ENCODE measurements at places on chromosomes 5 and 9.

DNA sequence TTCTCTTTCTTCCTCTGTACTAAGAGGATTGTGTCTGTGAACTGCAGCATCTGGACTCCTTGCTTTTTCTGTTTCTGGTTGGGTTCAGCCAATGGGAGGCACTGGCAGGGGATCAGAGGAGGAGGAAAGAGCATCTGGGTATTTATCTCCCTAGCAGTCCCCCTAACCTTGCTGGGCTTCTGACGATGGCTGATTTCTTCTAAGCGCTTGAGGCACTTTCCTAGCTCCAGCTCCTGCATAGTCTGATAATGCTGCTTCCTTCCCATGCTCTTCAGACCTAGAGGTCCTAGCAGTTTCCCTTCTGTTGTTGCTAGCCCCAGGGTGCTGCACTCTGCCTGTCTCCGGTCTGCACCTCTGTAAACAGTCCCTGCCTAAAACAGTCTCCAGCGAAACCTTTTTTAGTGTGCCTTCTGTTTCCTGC is 225.1 kb downstream of the PDZD2 start:
- DNase-seq = no peak

- no peak for DNase-seq
These were observed 182.8 kb downstream of the SEMA5A start for GRCh38 chr5:9363026-9363425.

GRCh38 chr5:84885485-84886258 is 501.0 kb upstream of the EDIL3 start:
- no peak for DNase-seq

GRCh38 chr5:177410575-177410974 is 1.2 kb upstream of the F12 start:
- DNase-seq = no peak

DNA sequence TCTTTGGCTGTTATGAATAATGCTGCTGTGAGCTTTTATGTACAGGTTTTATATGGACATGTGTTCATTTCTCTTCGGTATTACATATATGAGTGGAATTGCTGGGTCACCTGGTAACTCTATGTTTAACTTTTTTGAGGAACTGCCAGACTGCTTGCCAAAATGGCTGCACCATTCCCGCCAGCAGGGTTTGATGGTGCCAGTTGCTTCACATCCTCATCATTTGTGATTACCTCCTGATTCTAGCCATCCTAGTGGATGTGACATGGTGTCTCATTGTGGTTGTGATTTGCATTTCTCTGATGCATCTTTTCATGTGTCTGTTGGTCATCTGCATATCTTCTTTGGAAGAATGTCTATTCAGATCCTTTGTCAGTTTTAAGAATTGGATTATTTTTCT is 10.7 kb downstream of the NANS start:
- DNase-seq = no peak

DNA sequence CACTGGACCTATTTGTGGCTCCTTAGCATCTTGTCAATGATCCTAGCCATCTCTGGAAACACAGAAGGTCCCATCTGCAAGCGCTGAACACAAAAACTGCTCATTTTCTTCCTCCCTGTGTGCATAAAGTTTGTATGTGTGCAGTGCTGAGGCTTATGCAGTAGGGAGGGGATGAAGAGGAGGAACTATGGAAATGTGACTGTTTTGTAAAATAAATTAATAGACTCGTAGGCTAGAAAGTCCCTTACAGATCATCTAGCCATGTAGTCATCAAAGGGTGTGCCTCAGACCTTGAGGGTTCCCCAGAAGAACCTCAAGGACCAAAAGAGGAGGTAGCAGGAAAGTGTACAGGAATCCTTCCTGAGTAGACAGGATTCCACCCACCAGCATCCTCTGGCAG is 34.3 kb upstream of the ADRA1B start:
- DNase-seq = no peak

Data from NT2/D1 (cell line).